NCI-H774 (cell line): ENCODE measurements at places on chromosomes 1 and 21.

DNA sequence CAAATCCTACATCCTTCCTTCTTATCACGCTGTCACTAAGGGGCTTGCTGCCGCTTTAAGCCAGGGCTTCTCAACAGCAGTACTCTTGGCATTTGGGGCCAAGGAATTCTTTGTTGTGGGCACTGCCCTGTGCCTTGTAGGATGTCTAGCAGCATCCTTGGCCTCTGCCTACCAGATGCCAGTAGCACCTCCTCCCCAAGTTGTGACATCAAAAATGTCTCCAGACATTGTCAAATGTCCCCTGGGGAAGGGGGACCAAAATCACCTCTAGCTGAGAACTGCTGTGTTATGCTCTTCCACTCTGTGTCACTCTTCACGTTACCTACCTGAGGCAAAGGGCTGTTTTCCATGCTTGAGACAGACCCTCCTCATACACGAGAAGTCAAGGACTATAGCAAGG, 400.3 kb upstream of the POU3F1 start:
- no peak for DNase-seq

DNA sequence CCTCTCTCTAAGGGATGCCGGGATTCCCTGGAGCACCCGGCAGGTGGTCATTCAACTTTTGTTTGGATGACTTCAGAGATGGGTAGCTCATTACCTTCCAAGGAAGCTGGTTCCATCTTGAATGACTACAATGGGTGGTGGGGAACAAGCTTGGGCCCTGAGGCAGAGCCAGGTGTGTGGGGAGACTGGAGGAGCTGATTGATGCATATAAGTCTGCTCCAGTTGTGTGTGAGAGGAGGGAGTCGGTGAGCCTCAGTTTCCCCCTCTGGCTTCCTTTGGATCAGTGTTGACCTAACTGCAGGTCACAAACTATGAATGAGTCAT, 133.8 kb upstream of the ZBTB40 start:
- DNase-seq, result no peak

- no peak for DNase-seq
These were observed 23.1 kb upstream of the ATP6V1G3 start for GRCh38 chr1:198563583-198563982.

GRCh38 chr1:76317299-76317900, 242.9 kb downstream of the ST6GALNAC3 start:
- DNase-seq, result no peak
